Inflammatory macrophage treated with lipopolysaccharide for 1 hour (primary cell): ENCODE measurements at places on chromosomes 5 and 9.

DNA sequence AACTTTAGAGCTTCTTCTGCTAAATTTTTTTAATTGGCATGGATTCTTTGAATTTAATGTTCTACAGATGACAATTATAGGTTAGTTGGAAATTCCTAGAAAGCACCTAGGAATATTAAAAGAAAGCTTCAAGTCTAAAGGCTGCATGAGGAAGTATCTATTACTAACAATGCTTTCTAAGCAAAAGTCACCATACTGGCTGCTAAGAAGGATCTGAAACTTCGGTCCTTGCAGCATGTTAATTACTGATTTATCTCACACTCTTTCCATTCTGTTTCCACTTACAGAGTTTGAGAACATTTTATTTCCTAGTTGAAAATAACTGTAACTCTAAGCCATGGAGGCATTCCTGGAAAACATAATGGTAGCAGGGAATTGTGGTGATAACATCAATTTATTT, 8.4 kb downstream of the SEMA6A start:
- no peak for DNase-seq

DNA sequence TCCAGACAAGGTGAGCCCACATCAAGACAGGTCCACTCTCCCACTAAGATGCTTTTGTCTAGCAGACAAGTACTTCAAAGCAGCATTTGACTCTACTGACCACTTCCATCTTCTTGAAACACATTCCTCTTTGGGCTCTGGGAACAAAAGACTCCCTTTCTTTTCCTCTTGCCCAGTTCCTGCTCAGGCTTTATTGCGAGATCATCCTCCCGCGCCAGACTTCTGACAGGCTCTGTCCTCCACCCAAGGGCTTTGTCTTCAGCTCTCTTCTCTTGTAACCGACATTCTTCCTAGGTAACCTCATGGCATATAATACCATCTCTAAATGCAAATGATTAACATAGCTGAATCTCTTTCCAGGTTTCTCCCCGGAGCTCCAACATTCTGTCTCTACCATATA, 85.8 kb downstream of the NUDT12 start:
- DNase-seq, result no peak

GRCh38 chr5:90932052-90932699, 373.6 kb downstream of the ADGRV1 start:
- DNase-seq, result peak; percentile 88

DNA sequence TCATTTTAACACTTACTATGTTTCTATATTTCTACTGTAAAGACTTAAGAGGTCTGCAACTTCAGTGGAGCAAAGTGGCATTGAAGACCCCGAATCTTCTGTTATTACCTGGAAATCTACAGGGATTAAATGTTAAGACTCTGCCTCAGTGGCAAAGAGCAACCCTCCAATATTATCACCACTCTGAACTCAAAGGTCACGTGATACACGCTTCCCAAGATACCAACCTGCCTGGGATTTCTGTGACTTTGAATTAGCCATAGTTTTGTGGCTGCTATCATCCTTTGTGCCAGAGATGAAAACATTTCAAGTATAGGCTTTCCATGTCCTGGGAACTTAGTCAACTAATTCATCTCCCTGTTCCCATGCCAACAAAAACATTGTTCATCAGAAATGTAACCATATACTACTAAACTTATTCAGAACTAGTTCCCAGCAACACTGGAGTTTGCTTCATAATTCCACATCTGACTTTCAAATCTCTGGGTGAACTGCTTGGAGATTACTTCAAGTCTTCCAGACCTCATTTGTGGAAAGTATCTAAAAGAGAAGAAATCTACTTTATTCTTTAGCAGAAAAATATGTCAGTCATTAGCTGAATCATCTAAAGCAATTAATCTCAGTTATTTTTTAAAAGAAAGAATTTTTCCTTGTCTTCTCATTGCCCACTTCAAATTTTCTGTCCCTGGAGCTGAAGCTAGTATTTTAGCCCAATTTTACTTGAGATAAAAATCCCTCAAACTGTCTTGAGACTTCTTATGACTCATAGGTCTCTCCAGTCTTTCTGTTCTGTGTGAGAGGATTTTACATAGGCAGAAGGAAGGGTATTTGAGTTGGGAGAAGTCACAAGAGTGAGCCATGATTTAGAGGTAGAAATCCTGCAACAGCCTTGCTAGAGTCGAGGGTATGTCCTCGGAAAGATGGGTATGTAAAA, 83.0 kb downstream of the ZNF462 start:
- DNase-seq, result no peak
